ENCODE measurements at places on chromosomes 5 and 9.

GRCh38 chr5:113195251-113195650 lies 218.7 kb downstream of the DCP2 start:
- DNase-seq: no peak

DNA sequence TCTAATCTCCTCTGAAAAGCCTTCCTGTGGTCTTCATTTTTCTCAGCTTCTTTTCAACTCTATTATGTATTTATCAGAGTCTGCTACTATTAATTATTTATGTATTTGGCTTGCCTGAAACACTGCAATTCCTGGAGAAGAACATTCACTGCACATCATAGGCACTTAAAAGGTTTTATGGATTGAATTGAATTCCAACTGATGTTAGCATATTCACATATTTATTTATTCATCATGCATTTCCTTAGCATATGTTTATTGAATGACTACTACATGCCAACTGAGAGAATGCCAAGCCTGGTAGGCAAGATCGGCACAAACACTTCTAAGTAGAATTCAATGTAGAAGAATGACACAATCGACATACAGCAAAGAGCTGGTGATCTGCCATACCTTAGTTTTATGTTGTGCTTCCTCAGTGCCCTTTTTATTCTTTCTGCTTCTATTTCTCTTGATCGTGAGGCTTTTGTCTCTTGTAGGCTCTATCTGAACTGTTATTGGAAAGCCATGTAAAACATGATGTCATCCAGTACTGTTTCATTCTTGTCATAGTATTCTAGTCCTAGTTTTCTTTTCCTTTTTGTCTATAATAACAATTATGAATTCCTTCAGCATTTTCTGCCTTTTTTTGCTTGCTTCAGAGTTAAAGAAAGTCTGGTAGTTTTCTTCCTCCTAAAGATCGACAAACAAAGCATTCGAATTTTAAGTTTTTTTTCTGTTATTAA lies 454.2 kb downstream of the TLE4 start:
- no peak for DNase-seq

GRCh38 chr5:34501016-34501415 lies 155.1 kb upstream of the RAI14 start:
- no peak for DNase-seq

DNA sequence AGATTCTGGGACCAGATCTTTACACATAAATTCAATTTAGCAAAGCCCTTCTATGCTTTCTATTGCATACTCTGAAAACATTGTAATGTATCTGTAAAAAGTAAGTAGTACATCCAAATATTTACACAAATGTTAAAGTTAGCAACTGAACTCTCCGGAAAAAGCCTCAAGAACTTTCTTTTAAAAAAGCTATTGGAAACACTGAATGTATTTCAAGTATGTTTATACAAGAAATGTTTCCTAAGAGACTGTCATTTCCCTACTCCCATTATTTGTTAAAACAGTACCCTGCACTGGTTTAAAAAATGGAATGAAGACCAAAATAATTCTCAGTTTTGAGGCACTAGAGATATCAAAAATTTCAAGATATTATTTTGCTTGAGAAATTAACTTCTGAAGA lies 44.8 kb upstream of the TRIM36 start:
- no peak for DNase-seq

DNA sequence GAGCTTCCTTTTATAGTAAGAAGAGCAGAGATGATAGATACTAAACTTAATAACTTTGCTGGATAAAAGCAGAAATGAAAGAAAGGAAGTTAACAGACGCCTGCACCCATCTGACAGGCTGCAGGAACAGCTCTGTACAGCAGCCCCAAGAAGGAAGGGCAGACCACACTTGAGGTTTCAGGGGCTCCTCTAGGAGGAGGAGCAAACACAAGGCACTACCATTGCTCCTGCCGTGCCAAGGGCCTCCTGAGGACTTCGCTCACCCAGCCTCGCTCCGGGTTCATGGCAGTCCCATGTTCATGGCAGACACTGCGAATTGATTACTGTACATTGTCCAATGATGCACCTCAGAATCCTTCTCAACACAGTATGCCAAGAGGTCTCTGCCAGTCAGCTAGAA lies 85.1 kb downstream of the AMBP start:
- no peak for DNase-seq

- no peak for DNase-seq
These were observed 162.2 kb upstream of the STK32A start for GRCh38 chr5:147072622-147073021.

DNA sequence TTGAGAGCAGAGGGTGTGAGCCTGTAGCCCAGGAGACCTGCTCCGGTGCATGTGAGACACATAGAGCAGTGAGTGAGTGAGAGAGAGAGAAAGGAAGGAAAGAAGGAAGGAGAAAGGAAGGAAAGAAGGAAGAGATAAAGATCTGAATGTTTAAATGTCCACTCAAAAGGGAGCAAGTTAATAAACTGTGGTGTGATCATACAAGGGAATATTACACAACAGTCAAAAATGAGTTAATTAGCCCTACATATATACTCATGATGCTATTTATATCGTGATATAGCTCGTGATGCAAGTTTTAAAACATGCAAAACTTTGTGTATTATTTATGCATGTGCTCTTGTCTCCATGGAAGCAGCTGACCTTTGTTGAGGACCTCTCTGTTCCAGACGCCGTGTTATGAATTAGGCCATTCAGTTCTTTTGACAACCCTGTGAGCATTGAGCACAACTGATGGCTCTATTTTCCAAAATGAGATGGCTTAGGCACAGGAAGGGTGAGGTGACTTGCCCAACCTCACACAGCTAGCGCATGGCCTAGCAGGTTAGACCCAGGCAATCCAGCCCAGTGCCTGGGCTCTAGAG lies 70.6 kb downstream of the HMCN2 start:
- DNase-seq: no peak

DNA sequence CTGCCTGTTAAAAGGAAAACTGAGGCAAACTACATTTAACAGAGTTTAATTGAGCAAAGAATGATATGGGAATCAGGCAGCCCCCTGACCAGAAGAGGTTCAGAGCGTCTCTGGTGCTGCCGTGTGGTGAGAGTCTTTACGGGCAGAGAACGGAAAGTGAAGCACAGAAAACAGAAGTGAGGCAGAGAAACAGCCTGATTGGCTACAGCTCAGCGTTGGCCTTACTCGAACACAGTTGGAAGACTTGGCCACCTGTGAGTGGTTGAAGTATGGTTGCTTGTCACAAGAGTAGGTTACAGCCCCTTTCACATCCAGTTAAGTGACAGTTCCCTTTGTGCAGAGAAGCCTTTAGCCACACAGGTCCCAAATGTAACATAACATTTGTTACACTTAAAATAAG lies 16.9 kb upstream of the FBP1 start:
- DNase-seq: no peak

DNA sequence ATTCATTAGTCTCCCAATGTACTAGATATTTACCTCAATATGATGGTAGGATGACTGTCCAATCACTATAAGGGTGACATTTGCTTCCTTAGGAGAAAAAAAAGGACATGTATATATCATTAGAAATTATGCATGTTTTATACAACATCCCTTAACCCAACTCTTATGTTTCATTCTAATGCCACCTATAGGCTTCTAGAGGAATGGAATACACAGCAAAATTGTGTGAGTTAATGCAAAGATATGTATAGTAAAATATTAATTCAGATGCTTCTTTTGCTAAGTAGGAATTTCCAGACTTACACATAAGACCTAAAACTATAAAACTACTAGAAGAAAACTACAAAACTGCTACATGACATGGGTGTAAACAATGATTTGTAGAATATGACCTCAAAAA lies 3.5 kb downstream of the PRXL2C start:
- no peak for DNase-seq

- DNase-seq: no peak
These were observed 6.7 kb upstream of the BRINP1 start for GRCh38 chr9:119375892-119376291.

GRCh38 chr5:143397302-143398052 lies 6.0 kb downstream of the NR3C1 start:
- DNase-seq: no peak

DNA sequence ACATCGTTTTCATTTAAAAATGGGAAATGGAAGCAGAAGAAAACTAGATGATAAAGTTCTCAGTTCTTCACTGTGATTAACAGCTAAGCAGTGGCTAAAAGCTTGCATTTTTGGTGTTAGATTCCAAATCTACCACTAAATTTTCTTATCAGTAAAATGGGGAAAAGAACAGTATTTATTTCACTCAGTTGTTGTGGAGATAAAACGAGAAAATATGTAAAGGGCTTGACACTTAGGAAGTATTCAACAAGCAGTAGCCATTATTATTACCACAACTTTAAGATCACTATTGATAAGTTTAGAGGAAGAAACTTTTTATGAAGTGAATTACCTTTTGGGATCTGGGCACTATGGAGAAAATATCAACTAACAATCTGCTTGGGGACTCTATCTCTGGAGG lies 4.5 kb downstream of the STOM start:
- no peak for DNase-seq

- no peak for DNase-seq
These were observed 13.2 kb downstream of the DIPK1B start for GRCh38 chr9:136725612-136726011.

DNA sequence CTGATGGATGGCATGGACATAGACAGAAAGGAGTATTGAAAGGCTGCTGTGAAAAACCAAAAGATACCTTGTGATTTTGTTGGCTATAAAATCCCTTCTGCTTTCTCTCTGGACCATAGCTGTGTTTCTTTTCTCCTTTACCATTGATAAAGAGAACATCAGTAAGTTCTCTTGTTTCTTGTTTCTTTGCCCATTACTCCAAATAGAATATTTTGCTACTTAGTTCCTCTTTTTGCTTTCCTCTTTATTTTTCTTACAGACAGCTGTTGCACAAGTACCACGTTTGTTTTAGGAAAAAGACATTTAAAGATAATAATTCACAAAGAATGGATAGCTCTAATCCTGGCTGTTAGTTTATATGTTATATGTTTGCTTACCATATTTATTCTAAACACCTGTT lies 1129.2 kb downstream of the DTWD2 start:
- DNase-seq: no peak

DNA sequence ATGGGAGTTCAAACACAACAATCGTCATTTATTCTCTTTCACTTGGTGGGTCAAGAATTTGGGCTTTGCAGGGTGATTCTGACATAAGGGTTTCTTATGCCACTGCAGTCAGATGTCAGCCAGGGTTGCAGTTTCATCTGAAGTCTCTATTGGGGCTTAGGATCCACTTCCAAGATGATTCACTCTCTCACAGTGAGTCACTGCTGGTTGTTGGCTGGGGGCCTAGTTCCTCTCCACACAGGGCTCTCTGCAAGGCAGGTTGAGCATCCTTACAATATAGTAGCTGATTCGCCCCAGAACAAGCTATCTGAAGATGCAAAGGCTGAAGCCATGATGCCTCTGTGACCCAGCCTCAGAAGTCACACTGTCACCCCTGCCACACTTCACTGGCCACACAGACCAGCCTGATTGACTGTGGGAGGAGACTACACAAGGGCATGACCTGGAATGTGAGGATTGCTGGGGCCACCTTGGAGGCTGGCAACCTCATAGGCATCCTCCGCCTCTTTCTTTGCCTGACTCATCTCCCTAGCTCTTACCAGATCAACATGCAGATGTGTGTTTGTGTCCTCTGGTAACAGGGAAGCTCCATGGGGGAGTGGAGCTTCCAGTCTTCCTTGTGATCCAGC lies 4.5 kb upstream of the CARD19 start:
- DNase-seq: peak; percentile 49

DNA sequence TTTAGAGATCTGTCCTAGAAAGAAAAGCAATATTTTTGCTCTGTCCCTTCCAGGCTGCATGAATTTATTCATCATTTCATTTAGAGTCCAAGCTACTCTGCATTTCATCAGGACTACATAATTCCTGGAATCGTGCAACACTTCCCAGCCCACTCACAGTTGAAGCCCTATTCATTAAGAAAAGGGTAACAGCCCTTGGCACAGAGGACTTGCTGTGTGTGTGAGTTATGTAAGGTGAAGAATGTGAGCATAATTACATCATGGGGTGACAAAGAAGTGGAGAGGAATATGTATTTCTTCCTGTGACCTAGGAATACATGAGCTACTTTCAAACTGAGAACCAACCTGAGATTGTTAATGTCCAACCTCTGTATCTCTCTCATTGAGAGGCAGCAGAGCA lies 317.4 kb downstream of the ARHGEF28 start:
- no peak for DNase-seq

DNA sequence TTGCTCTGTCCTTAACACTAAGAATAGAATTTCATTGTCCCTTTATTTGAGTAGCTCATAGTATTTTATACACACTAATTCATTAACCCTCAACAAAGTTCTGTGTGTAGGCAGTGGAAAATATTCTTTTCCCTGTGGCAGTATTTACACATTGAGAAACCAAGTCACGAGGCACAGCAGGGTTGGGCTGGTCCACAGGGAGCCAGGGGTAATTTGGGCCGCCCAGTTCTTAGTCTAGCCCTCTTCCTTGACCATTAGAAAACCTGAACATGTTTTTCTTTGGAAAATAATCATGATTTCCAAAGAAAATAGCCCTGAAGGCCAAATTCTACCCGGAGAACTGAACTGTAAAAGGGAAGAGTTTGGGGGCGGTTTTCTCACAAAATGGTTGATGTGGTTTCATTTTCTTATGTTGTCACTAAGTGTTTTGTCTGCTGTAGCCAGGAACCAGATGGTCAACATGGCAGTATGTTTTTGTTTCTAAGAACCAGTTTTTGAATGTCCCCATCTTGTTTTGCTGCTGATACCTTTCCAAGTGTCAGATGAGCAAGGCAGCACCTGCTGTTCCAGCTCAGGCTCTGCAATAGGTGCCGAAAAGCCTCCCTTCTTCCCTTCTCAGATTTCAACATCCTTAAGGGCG lies 29.6 kb downstream of the ARHGEF28 start:
- no peak for DNase-seq

DNA sequence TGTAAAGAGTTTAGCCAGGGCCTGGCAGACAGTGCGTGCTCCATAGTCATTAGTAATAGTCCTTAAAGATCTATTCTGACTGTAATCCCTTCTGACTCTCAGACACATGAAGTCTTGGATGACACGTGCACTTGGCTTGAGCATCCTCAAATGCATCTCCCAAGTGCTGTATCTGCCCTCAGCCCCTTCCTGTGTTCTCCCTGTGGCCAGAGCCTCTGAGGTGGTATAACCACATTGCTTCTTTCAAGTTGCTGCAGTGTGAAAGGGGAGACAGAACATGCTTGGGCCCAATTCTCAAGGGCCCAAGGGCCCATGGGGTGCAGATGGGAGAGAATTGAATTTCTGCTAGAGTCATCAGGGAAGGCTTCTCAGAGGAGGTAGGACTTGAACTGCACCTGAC lies 30.1 kb upstream of the HAND1 start:
- DNase-seq: no peak

DNA sequence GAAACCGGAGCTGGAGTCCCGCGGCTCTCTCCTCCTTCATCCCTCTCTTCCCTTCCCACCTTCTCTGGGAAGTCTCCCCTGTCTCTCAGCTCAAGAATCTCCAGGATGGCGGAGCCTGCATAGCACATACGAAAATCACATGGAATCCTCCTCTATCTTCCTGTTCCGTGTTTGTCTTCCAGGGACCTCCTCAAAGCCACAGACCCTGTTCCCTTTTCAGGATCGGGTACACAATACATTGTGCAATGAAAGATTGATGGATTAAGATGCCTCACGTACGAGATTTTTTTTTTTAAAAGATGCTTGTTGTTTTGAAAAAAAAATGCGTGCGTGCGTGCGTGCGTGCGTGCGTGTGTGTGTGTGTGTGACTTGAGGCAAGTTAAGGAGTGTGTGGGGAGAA lies 46.6 kb upstream of the OLFM1 start:
- no peak for DNase-seq

Measured in stimulated activated CD4-positive, alpha-beta T cell treated with anti-CD3 and anti-CD28 coated beads, Interleukin-4, amount 100 ng/mL, for 4 hours (primary cell).